NB4 (cell line): ENCODE measurements at places on chromosomes 1 and 21.

DNA sequence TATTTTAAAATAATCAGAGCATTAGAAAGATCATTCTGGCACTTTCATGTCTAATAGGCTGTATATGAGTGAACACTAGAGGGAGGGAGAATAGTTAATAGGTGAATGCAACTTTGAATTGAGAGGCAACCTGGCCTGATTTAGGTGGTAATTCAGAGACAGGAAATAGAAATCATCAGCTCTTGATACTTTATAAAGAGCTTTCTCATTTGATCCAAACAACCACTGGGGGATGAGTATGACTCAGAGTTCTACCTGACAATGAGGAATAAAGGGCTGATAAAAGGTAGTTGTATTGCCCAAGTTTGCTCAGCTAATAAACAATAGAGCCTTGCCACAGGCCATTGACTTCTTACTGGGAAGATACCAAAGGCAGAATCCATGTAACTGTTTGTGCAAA, 5.2 kb upstream of the FAM89A start:
- no peak for DNase-seq

GRCh38 chr1:203564024-203564423, 62.6 kb upstream of the ATP2B4 start:
- no peak for DNase-seq

DNA sequence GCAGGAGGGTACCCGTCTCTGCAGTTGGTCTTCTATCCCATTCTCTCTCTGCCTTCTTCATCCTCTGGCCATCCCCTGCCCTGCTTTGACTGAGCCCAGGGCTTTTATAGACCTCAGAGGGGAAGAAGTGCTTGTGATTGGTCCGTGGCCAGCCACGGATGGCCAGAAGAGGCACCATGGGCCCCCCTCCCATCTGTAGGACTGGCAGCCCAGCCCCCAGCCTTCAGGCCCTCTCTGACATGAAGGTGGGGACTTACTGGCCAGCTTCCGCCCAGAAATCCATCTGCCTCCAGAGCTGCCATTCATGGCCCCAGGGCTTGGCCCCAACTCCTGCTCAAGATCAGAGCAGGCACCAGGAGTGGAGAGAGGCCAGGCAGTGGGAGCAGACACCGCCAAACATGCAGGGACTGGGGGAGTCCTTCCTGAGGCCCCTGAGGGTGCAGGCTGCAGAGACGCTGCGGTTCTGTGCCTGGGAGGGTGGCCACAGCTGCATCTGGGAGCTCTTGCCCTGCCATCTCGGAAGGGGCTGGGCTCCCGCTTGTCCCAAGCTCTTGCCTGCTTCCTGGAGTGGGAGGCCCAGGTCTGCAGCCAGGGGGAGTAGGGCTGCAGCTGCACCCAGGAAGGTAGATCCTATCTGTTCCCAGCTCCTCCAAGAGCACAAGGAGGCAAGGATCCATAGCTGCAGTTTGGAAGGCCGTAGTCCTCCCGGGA, 698.6 kb upstream of the B3GALT2 start:
- DNase-seq: no peak

- DNase-seq: peak; percentile 77
These were observed 296.1 kb downstream of the PTPRC start for GRCh38 chr1:198934901-198935305.

GRCh38 chr1:31570906-31571305, 5.4 kb upstream of the TINAGL1 start:
- DNase-seq: no peak

GRCh38 chr1:26910343-26911160, 3.2 kb downstream of the NR0B2 start:
- no peak for DNase-seq

GRCh38 chr1:41504114-41505035, 19.9 kb upstream of the EDN2 start:
- DNase-seq: no peak

DNA sequence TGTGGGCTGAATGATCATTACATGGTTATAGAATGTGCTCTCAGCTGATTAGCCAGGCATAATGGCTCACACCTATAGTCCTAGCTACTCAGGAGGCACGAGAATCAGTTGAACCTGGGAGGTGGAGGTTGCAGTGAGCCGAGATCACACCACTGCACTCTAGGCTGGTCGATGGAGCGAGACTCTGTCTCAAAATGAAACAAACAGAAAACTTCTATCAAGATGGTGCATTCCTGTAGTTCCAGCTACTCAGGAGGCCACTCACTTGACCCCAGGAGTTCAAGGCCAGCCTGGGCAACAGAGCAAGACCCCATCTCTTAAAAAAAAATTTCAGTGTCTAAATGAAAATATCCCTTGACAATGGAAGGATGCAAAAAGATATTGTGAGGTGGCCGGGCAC, 10.9 kb downstream of the TIMM17A start:
- no peak for DNase-seq

- DNase-seq: no peak
These were observed 8.8 kb upstream of the AHCYL1 start for GRCh38 chr1:109975718-109976117.

DNA sequence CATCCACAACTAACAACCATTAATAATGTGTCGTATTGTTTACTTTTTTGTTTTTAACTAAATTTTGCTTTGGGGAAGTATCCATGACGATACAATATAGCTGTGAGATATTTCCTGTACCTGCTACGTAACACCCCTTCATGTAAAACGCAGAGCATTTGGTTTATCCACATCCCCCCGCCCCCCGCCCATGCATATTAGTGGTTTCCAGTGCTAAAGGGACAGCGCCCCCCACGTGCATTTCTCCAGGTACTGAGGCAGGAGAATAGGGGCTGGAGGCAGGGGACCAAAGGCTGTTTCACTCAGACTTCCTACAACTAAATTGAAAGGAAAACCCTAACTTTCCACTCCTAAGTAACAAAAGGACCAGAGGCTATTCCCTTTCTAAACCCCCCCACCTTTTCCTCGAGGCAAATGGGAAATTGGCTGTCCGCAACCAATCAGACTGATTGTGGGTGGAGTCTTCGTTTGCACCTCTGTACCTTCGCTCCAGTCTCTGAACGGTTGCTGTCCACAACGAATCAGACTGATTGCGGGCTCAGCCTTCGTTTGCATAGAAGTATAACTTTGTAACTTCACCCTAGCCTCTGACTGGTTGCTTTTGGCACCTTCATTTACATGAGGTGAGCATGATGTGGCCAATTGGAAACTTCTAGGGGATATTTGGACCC, 12.2 kb upstream of the RIPK4 start:
- DNase-seq: no peak

GRCh38 chr1:94806441-94806871, 13.7 kb upstream of the SLC44A3 start:
- peak; percentile 78 for DNase-seq

DNA sequence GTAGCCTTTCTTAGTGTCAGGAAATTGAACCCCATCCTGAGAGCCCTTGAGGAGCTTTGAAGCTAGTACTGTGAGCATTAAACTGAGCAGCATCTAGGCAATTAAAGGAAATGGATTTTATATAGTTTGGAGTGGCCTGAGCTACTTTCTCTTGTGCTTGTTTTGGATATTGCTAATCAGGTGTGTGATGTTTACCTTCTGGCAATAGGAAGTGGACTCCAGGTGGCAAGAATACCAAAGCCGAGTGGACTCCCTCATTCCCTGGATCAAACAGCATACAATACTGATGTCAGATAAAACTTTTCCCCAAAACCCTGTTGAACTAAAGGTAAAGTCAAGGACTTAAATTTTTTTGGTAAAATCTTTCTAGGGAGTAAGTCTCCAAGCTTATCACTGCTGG, 79.4 kb downstream of the MACF1 start:
- no peak for DNase-seq

DNA sequence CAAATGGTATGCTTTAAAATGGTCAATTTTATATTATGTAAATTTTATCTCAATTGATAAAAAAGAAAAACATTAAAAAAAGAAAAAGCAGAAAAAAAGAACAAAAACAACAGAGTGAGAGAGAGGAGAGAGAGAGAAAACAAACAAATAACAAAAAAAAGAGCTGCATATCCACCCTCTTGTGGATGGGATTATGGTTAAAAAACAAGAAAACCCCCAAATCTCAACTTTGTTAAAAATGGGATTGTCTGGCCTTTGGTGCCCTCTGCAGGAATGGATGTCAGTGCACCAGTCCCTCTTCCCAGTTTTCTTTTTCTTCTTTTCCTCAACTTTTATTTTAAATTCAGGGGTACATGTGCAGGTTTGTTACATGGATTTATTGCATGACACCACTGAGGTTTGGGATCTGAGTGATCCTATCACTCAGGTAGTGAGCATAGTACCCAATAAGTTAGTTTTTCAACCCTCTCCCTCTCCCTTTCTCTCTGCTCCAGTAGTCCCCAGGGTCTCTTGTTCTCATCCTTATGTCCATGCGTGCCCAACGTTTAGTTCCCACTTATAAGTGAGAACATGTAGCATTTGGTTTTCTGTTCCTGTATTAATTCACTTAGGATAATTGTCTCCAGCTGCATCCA, 28.1 kb downstream of the RNF187 start:
- peak; percentile 64 for DNase-seq

DNA sequence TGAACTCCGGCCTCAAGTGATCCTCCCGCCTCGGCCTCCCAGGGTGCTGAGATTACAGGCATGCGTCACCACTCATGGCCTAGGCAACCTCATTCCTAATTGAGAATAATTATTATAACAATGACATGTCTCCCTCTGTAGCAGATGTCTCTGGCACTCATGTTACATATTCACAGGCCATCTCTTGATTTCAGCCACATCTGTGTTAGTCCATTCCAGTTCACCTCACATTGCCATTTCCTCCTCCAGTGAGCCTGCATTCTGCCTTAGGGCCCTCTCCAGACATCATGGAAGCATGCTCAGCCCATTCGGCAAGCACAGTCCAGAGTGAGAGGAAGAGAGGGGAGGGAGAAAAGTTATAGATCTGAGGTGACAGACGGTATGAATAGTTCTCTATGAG, 32.5 kb downstream of the CDKN2C start:
- no peak for DNase-seq

DNA sequence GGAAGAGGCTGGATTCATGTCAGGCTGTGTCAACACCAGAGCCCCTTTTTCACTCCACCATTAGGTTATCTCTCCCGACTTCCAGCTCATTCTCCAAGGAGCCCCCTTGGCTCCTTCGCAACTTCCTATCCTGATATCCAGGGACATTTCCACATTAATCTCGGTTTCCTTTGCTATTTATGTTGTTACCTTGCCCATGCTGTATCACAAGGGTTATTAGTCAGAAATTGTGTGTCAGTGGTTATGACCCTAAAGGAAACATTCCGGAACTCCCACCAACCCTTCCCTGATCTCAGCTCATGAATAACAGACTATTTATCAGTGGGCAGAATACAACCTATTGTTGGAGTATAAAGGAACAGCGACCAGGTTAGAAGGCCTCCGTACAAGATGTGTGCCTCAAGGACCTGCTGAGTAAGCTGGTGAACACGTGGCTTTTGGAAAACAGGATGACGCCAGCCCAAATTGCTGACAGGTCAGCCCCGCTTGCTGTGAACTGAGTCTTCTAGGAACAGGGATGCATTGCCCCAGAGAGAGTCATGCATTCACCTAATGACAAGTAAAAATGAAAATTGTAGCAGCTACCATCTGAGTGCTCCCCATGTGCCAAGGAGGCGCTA, 121.5 kb downstream of the PLPP3 start:
- DNase-seq: no peak

- no peak for DNase-seq
These were observed 28.3 kb upstream of the EPHA8 start for GRCh38 chr1:22534951-22535350.

GRCh38 chr1:6870571-6870970, 85.3 kb downstream of the CAMTA1 start:
- DNase-seq: no peak

GRCh38 chr1:169260478-169261151, 107.0 kb downstream of the NME7 start:
- peak; percentile 67 for DNase-seq

DNA sequence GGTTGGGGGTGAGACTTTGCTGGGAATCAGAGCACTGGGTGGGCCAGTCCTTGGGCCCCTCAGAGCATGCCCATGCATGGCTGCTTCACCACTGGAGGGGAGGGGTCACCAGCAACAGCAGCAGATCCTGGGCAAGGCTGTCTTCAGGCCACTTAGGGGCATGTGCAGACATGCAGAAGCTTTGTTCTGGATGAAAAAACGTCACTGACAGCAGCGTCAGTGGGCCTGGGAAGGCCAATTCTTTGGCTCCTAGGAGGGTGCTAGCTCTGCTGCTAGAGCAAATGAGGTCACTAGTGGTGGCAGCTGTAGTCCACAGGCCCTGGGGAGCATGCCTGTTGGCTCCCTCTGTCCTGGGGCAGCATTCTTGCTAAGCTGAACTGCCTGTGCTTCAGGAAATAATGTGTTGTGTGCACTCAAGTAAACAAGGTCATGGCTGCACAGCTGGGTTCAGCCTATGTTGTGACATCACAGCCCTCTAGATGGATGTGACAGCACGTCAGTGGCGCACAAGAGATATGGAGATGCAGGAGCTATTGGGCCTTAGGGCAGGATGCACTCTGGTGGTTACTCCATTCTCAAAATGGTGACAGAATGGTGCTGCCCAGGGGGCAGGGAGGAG, 27.0 kb downstream of the ZC3H11B start:
- DNase-seq: no peak

DNA sequence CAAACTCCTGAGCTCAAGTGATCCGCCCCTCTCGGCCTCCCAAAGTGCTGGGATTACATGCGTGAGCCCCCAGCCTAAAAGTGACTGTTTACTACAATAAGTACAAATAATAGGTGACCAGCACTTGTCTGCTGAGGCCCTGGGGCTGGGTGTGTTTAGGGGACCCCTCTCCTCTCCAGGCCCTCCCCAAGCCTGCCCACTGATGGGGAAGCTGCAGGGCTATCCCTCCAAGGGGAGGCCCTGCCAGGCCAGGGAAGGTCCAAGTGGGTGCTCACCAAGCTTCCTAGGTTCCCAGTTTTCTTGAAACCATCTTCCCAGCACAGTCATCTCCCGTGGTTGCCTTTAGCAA, 60.7 kb downstream of the H3-3A start:
- DNase-seq: no peak

DNA sequence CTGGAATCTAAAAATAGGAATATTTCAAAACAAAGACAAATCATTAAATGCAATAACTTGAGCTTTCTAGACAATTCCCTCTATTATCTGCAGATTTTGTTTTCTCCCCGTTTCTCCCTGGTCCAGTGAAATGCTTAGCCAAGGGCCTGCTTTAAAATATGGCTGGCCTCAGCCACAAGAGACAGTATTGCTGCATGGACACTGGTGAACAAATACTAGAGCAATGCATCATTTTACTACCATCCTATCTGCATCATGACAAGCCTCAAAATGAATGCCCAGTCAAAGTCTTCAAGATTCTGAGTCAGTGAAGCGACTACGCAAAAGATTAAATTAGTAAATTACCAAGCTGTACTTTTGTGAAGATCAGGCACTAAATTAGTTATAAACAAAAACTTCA, 80.5 kb downstream of the ENAH start:
- DNase-seq: no peak
